ENCODE measurements at places on chromosomes 6 and 20. TPM values are rescaled to one million over a fixed set of nuclear protein-coding genes. Genes with fewer than 3 reads are reported as not detected.

The TSBP1 gene
- total RNA-seq: not detected

The CYP39A1 gene
- 4.7 TPM for total RNA-seq

The HRH3 gene
- total RNA-seq: not detected

The TDRD6 gene
- total RNA-seq: 0.32 TPM

The RNF39 gene
- not detected for total RNA-seq

The NRM gene
- total RNA-seq: 3.2 TPM

The POPDC3 gene
- total RNA-seq: 50.1 TPM

The LAMP5 gene
- total RNA-seq: not detected

The BMP7 gene
- total RNA-seq: 23.2 TPM

The TAGAP gene
- 1.1 TPM for total RNA-seq

The SERAC1 gene
- 4.5 TPM for total RNA-seq
